ENCODE measurements at places on chromosomes 13 and 19.

GRCh38 chr19:31499281-31500196 is 150.3 kb upstream of the TSHZ3 start:
- no peak for DNase-seq

GRCh38 chr19:17379221-17379631 is 2.1 kb upstream of the PLVAP start:
- no peak for DNase-seq

- no peak for DNase-seq
Observed at GRCh38 chr13:32503727-32504126, 34.9 kb downstream of the N4BP2L2 start.

DNA sequence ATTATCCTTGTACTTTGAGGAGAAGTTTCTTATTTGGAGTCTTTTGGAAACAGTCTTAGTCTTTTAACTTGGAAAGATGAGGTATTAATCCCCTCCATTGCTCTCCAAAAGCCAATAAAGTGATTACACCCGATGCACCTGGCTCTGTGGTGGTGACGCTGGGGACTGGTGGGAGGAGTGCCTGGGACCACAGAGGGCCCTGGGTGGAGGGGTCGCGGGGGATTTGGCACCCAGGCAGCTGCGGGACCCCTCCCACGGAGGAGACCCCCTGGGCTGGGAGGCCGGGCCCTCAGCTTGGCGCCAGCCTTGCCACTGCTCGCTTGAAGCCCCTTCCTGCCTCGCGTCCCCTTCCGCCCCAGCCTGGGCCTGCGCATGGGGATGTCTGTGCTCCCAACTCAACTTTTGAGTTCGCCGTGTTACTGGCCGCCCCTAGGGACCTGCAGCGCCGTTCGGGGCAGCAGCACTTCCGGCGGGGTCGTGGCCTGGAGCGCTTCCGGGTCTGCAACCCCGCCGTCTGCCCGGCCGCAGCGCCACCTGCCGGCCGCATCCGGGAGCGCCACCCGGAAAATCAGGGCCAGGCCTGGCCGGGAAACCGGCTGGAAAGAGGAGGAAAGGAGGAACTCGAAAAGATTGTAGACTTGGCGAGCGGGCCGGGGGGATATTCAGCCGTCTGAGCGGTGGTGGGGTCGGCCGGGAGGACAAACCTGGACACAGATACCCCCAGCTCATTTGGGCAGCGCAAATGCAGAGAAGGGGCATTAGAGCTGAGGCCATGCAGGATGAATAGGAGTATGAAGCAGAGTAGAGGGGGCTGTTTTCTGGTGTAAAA is 8.4 kb downstream of the PEAK3 start:
- peak; percentile 92 for DNase-seq

GRCh38 chr19:52518646-52519045 is 8.8 kb upstream of the ZNF808 start:
- no peak for DNase-seq

- no peak for DNase-seq
Observed at GRCh38 chr13:71488201-71488600, 378.8 kb downstream of the DACH1 start.
